Pancreas (tissue), 10 donors: ENCODE measurements at places on chromosomes 5 and 9. TPM values are rescaled to one million over a fixed set of nuclear protein-coding genes. Genes with fewer than 3 reads are reported as not detected.

GRCh38 chr5:35470866-35471265 lies 146.8 kb upstream of the SPEF2 start:
- no peak for DNase-seq

- no peak for DNase-seq
These were observed 93.1 kb upstream of the TBCA start for GRCh38 chr5:77869116-77869798.

DNA sequence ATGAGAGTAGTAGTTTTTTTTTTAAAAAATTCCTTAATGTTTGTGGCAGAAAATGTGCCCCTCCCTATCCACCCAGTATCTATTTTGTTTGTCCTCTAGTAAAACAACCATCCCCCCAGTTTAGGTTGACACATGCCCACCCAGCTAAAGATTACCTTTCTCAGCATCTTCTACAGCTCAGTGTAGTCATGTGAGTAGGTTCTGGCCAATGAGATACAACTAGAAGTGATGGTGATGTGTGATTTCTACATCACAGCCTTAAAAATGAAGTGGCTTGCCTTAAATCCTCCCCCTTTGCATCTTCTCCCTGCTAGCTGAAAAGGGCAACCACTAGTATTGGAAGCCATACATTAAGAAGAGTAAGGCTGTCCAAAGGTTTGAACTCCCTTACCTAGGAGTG lies 14.9 kb downstream of the CHD1 start:
- DNase-seq = no peak

- DNase-seq = no peak
These were observed 241.1 kb upstream of the KLF4 start for GRCh38 chr9:107730666-107731065.

GRCh38 chr9:128846680-128847030 lies 17.1 kb upstream of the SPOUT1 start:
- no peak for DNase-seq

DNA sequence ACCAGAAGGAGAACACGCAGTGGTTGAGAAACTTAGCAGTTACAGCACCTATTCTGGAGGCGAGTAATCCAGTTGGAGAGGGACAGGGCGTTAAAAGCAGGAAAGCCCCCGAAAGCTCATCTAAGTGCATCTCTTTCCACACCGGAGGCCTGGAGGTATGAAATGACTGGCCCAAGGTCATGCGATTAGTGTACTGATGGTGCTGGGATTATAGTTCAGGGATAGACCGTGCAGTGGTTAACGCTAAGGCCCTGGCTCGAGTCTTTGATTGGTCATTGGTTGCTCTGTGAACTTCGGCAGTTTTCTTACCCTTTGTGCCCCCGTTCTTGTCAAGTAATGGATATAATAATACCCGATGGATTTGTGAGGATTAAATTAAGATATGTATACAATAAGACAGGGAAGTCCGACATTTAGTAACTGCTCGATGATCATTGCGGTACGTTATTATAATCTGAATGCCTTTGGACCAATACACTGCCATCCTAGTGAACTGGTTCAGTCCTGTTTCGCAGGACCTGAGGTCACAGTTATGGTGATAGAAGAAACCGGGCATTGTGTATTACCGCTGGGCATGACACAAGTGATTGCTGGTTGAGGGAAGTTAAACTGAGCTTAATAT lies 960 bp downstream of the CANX start:
- DNase-seq = peak; percentile 31

DNA sequence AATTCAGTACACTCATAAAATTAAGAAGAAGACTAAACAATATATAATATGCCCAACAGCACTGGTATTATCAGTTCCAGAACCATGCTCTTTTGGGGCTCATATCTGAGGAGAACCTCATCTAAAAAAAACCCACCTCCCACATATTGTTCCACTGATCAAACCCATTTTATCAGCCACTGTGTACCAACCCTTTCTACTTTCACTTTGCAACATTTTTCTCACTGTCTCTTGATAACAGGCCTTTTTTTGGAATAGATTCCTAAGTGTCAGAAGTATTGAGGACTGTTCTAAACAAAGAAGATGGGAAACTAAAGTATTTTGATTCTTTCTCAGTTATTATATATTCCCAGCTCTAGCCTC lies 173.2 kb downstream of the GABRB2 start:
- DNase-seq = no peak

DNA sequence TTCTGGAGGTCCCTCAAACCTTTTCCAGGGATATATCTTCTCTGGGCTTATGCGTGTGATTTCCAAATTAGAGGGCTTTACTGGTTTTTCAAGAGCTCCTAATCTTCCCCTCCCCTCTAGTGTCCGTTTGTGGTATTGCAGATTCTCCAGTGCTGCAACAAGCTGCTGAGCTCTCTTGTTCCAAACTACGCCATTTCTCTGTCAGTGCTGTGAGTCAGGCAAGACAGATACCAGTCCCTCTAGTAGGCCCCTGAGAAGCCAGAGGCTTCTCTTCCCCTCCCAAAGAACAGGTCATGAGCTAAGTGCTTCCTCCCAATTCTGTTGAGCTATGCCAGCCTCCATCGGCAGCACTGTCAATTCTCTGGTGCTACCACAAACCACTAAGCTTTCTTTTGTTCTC lies 149.5 kb downstream of the FANCC start:
- peak; percentile 50 for DNase-seq

GRIA1 gene
- 0.04 TPM for polyA plus RNA-seq

PCDHGA2 gene
- polyA plus RNA-seq = 0.46 TPM

HABP4 gene
- polyA plus RNA-seq = 13.0 TPM

ZFP37 gene
- polyA plus RNA-seq = 0.34 TPM

KCNIP1 gene
- 10.3 TPM for polyA plus RNA-seq
